ENCODE measurements at places on chromosomes 11 and 22. TPM values are rescaled to one million over a fixed set of nuclear protein-coding genes. Genes with fewer than 3 reads are reported as not detected.

DNA sequence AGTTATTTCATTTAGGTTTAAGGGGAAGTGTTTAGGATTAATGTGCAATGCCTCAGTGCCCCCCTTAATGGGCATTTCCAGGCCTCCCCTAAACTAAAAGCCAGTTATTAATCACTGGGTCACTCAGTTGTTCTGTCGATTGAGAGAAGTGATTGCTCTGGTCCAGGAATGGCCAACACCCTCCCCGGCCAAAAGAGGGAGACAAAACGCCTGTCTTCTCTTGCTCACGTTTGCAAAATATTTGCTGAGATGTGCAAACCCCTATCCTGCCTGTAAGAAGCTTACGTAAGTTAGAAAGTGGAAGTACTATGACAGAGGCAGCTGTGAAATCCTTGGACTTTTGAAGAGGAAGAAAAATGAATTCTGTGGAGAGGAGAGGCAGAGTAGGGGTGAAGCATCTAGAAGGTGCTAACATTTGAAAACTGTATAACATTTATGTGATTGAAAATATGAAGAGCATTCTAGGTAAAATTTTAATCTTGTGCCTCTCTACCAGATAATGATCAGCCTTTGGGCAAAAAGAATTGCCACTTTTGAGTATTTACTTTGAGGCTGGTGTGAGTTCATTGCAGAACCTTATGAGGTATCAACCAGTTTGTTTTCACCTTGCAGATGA is 37.7 kb downstream of the NTM start:
- DNase-seq = peak; percentile 62

DNA sequence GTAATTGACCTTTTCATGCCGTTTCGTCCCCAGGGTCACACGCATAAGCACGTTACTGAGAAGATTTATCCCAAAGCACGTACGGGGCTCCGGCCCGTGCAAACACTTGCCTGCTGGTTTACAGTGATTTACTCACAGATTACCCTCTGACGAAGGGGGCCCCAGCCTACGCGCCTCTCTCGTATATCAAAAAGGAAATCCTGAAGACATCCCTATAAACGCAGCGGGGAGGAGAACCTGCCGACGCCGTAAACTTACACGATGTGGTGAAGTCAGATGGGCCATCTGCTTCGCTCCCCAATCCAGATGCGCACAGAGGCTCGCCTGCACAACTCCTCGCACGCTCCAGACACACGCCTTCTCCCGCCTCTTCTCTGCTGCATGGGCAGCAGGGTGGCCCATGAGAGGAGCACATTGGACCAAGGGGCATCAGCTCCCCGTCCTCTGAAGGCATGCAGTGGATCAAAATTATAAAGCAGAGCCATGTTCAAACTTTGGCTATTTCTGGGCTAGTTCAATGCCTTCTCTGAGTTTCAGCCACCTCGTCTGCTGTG is 123.6 kb downstream of the MN1 start:
- no peak for DNase-seq

DNA sequence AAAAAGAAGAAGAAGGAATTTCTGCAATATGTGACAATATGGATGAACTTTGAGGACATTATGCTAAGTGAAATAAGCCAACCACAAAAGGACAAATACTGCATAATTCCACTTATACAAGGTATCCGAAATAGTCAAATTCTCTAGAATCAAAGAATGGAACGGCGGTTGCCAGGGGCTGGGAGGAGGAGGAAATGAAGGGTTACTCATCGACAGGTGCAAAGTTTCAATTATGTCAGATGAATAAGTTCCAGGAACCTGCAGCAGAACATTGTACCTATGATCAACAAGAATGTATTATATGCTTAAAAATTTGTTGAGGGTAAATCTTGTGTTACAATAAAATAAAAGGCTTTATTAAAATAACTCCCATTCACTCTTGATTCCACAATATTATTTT is 49.0 kb downstream of the SC5D start:
- no peak for DNase-seq

- no peak for DNase-seq
These were observed 34.2 kb upstream of the FCHSD2 start for GRCh38 chr11:73176145-73176873.

DNA sequence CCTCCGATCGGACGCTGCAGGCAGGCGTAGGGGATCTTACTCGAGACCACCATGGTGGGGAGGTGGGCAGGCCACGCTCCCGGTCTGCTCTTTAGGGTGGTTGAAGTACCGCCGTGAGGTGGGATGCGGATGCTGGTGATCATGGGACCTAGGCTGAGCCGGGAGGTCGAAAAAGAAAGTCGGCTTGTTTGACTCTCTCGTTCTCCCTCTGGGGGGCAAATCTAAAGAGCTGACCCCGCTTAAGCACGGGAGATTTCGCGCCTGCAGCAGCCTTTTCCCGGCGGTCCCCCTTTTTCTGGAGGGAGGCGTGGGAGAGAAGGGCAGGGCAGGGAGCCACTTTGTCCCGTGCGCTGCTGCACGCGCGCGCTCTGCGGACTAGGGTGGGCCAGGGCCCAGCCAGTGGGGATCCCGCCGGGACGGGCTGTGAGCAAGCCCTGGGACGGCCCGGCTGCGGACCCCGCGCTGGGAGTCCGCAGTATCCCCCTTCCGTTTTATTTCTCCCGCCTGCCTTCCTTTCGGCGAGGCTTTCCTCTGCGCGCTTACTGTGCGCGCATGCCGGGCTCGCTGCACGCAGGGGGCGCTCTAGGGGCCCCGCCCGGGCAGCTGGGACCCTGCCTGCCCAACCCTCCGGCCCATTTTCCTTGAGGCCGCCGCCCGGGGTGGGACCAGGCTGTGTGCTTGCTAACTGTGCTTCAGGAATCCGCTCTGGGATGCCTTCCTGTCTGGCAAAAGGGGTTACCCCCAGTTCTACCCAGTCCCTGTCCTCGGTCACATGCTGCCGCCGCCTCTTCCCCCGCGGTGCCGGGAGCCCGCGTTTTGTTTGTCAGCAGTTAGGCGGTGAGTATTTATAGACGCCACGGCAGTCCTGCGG is 81.0 kb downstream of the PRR5L start:
- peak; percentile 45 for DNase-seq

DNA sequence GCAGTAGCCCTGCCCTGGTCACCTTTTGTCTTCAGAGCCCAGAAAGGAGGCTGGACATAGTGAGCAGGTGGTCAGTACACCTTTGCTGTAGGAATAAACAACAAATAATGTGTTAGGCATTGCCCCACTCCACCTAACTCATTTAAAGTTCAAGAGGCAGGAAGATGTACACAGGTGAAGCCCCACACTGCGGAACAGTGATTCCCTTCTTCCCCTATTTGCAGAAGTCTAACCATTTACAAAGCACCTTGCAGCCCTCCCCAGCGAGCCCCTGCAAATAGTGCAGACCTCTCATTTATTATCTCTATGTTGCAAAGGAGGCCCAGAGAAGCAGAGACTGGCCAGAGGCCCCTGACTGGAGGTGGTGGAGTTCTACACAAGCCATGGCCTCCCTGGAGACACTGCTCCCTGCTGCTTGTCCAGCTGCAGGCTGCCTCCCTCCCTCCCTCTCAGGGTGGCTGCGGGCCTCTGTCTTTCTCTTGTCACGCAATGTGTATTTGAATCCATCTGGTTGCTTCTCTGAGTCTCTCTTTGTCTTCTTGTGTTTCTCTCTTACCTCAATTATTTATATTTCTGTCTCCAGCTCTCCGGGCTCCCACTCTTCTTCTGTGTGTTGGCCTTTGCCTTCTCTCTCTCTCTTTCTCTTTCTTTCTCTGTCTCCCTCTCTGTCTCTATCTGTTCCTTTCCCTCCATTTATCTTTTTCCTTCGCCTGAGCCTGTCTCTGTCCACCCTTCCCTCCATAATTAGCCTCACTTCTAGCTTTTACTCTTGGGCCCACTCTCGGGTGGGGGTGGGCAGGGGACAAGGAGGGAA is 59.1 kb upstream of the PRDM11 start:
- DNase-seq = no peak

DNA sequence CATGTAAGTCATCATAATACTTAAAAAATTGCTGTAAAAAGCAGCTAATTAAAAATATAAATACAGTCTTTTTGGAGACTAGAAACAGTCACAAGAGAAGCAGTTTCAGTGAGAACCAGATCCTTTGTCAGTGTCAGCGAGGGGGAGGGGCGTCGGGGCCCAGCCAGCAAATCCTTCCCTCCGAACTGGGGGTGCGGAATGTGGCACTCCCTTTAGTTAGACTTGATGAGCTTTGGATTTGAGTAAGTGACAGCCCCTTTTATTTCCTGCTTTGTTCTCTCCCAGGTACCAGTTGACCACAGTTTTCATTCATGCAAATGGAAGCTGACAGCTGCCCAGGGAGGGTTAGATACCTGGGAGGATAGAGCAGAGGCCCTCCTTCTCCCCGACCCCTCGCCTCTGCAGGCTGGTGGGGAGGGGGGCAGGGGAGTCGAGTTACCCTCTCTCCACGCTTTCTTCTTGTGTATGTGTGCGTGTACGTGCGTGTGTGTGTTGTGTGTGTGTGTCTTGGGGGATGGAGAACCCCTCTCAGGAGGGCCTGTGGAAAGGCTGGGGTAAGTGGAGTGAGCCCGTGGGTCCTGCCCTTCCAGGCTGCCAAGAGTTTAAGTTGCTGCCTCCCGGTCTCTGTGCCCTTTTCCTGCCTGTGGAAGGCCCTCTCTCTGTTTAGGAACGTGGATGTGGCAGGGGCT is 38.3 kb downstream of the PTPRJ start:
- DNase-seq = no peak

DNA sequence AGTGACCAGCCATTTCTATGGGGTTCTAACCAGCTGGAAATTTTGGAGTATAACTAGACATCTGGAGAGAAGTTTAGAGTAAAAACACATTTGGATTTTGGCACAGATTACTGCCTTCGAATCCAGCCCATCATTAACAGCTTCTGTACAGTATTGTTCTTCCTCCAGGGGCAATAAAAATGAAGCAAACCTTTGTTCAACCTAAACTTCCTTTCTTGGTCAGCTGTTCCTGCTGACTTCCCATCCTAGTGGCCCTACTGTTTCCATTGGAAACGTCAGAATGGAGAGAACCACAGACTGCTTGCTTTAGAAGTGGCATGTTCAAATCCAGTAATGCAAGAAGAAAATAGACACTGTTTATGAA is 203.7 kb upstream of the MTMR2 start:
- no peak for DNase-seq

DNA sequence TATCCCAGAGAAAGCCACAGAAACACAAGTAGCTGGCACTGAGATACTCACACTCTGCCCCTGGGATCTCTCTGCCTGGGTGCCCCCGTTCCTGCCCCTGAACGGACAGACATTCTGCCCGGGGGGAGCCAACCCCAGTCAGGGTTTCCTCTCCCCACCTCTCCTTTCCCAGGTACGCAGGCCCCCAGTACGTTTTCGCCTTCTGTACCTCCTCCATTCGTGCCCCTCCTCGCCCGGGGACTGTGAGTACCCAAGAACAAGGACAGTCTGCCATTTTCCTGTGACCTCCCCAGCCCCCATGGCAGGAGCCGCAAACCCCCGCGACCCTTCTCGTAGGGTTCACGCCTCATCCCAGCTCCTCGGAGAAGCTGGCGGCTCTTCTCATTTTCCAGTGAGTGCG is 29.1 kb upstream of the ELFN2 start:
- no peak for DNase-seq

DNA sequence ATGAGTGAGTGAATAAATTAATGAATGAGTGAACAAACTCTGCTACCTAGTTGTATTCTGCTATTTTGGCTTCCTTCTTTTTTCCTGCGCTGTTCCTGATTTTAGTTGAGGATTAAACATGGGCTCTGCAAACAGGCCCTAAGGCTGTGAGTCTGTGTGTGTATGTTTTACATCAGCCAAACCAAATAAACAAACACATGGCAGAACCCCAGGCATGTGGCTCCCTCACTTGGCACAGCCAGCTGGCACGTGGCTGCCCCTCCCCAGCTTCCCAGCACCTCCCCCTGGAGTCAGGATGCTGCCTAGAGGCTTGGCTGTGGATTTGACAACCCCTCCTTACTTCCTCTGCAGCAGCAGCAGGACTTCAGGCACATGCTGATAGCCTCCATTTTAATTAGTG is 593.2 kb downstream of the INSC start:
- DNase-seq = no peak

DNA sequence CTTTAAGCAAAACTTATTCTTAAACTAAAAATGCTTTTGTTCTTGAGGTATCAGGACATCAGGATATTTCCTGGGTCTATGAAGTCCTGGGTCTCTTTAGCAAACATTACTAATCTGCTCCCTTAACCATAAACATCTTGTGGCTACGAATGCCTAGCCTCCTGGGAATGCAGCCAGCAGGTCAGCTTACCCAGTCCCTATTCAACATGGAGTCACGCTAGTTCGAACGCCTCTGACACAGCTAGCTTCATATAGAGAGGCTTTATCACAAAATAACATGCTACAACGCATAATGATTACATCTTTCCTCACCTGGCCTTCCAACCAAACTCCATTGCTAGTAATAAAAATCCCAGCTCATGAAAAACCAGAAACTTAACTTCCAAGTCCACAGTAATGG is 17.5 kb upstream of the FIBIN start:
- no peak for DNase-seq

DNA sequence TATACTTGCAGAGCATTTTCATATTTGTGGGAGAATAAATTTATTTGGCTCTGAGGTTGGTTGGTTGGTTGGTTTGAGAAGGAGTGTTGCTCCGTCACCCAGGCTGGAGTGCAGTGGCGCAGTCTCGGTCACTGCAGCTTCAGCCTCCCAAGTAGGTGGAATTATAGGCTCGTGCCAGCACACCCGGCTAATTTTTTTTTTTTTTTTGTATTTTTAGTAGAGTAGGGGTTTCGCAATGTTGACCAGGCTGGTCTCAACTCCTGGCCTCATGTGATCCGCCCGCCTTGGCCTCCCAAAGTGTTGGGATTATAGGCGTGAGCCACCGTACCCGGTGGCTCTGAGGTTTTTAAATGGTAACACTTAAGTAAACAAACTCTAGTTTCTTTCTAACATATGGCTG is 161.1 kb downstream of the TEAD1 start:
- no peak for DNase-seq

DNA sequence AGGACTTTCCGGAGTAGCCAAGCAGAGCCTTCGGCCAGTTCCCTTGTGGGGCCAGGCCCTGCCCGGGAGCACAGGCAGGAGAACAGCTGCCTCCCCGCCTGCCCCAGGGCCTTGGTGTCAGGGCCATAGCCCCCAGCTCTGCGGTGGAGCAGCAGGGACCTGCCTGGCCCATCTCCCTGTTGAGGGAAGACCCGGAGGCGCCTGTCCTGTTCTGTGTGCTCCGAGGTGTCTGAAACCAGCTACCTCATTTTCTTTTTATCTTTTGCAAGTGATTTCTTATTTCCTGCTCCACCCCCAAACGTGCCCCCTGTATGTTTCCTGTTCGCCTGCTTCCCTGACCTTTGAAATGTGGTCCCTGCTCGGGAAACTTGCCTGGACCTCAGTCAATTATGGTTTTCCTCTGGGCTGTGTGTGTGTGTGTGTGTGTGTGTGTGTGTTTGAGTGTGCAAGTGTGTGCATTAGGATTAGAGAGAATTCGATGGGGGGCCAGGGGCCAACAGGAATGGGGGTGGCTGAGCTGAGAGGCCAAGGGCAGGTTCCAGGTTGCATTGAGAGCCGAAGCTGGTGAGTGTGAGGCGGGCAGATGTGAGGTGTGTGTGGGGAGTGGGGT is 19.1 kb downstream of the LRP5 start:
- peak; percentile 74 for DNase-seq

The RIMBP3B gene
- total RNA-seq = not detected

The EFCAB6 gene
- not detected for total RNA-seq

The CXCR5 gene
- total RNA-seq = not detected

The OR4A16 gene
- not detected for total RNA-seq
